ENCODE measurements at places on chromosomes 2 and 18.

DNA sequence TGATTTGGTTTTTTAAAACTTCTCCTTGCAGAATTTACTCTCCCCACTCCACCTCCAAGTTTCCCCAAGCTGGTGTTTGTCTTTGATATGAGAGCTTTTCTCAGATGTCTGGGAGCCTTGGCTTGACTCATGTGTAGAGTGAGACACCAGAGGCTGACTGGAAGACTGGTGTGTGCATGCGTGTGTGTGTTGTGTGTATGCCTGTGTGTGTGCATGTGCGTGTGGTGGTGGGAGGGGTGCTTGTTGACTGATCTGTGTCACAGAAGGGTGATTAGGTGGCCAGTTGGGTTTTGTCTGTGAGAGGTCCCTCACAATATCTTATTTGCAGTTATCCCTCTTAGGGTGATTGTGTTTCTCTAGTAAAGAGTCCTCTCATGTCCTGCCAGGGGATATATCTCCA, 50.5 kb upstream of the HPCAL1 start:
- DNase-seq, result no peak

- no peak for DNase-seq
Observed at GRCh38 chr2:83661711-83662110, 797.4 kb downstream of the SUCLG1 start.

- no peak for DNase-seq
Observed at GRCh38 chr2:10759151-10759714, 37.8 kb downstream of the ATP6V1C2 start.

DNA sequence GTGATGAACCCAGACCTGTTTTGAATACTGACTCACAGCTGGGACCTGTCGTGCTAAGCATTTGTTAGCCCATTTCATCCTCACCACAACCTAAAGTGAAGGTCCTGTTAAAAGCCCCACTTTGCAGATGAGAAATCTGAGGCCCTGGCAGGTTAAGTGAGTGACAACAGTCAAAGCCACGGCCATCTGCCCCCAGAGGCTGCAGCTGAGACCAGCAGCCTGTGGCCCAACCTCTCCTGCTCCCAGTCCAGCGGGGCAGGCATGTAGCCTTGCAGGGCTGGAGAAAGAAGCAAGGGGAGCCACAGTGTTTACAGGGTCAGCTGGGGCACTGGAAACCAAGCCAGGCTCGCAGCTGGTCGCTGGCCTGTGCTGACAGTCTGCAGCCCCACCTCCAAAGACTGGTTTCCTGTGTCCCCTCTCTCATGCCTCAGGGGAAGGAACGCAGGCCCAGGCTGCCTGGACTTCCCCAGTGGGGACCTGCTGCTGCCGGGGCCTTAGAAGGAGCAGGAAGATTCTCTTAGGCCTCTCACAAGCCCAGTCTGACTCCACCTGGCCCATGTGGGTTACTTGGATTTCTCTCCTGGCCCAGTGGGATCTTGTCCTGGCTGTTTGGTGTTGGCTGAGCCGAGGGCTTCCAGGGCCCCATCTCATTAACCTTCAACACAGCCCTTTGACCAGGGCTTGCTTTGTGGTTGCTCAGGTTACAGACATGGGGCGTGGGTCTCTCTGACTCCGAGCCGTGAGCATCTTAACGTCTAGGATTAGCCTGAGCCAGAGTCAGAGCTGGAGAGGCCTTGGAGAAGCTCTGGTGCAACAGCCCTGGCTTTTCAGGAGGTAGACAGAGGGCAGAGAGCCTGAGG, 1.7 kb downstream of the INPP5D start:
- peak; percentile 19 for DNase-seq

DNA sequence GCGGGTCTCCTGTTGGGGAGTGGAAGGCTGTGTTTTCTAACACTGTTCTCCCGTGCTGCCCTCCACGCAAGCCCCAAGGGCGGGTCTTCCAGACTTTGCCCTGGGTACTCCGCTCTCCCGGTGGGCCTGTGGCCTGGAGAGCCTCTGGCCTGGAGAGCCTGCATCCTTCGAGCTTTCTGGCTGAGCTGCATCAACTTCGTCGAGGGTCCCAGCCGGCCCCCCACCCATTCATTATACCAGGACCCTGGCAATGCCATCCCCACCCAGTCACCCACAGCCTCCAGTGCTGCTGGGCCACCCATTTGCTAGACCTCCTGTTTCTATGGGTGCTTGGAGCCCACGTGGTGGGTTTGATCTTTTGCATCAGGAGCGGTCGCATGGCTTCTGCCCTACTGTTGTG, 102.2 kb downstream of the PTGR3 start:
- no peak for DNase-seq

- DNase-seq, result no peak
Observed at GRCh38 chr18:73752546-73752945, 395.1 kb downstream of the FBXO15 start.

All from T-helper 9 cell (primary cell).